ENCODE measurements at places on chromosomes 12 and 14.

DNA sequence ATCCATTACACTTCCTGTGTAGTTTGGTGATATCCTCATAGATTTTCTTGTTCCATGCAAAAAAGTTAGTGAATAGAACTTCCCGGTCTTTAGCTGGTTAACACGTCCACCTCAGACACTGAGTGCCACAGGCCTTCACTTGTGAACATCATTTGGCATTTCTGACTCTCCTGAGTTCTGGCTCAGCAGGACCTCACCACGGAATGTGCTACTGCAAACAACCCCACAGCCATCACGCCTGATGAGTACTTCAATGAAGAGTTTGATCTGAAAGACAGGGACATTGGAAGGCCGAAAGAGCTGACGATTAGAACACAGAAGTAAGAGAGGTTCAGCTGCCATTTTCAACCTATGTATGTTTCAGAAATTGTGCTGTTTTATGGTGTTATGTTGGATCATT lies 20.0 kb downstream of the C12orf76 start:
- DNase-seq, result no peak

DNA sequence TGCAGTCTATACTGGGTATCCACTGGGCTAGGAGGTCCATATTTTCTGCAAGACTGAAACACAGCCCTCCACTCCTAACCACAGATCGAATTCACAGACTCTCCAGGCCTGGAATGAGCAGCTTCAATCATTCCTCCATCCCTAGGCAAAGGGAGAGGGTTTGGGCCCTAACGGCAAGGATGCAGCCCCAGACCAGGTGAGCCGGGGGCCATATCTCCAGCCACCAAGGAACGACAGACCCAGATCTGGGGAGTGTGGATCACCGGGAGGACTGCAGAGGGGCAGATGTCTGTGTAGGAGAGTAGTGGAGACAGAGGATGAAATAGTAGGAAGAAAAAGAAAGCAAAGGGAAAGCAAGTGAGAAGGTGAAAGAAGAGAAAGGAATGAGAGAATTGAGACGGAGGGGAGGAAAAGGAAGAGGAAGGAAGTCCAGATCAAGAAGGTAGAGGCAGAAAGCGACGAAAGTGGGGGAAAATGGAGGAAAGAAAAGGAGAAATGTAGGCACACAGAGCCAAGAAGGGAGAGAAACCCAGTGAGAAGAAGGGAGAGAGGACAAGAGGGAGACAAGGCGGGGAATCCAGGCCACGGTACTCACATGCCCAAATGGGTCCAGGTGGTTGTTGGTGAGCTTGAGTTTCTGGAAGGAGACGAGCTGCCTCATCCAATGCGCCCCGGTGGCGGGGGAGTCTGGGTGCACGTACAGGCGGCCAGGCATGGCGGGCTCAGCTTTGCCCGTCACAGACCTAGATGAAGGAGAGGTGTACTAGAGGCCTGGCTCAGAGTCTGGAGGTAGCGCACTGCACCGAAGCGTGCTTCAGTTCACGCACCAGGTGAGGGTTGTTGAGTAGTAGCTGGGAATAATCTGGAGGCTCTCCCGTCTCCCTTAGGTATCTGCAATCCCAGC lies 7.7 kb downstream of the TBX5 start:
- no peak for DNase-seq

DNA sequence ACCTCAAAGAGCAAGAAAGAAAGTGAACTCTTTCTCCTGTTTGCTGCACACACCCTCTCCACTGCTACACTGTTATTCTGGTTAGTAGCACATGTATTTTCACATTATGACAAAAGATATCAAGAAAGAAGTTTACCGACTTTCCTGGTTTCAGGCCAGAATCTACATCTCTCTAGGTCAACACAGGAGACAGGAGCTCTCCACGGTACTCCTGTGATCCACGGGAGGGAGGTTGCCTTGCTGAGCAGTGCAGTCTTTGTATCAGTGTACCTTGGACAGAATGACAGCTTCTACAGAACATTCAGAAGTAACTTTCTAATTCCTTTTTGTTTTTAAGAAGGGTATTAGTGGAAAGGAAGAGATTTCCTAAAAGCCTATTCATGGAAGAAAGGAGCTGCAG lies 805.6 kb downstream of the NRXN3 start:
- DNase-seq, result no peak

DNA sequence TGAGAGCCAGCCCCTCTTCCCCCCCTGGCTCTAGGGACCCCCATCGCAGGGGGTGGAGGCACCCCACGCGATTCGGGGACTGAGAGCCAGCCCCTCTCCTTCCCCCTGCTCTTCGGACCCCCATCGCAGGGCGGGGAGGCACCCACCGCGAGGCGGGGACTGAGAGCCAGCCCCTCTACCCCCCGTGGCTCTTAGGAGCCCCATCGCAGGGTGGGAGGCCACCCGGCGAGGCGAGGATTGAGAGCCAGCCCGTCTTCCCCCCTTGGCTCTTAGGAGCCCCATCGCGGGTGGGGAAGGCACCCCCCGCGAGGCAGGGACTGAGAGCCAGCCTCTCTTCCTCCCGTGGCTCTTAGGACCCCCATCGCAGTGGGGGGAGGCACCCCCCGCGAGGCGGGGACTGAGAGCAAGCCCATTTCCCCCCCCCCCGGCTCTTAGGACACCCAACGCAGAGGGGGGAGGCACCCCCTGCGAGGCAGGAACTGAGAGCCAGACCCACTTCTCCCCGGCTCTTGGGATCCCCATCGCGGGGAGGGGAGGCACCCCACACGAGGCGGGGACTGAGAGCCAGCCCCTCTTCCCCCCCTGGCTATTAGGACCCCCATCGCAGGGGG lies 45.6 kb downstream of the DDX11 start:
- DNase-seq, result no peak

GRCh38 chr12:4584281-4584680 lies 22.3 kb downstream of the DYRK4 start:
- DNase-seq, result no peak

DNA sequence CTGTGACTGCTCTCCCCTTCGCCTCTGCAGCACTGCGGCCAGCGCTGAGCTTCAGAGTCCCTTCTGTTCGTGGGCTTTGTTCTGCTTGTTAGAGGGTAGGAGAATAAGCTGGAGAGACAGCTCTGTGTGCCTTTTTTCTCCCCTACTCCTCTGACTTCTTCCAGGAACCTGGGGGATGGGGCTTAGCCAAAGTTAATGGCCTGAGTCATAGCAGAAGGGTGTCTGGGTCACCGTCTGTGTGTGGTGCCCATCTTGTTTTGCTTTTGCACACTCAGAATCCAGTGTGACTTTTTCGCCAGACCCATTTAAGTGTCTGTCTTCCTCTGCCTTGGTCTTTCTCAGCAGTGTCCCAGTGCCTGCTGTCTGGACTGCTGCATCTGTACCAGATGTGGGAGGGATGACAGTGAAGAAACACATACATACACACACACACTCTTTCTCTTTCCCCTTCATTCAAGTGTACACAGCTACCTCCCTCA lies 3.0 kb downstream of the KIF5A start:
- DNase-seq, result no peak

DNA sequence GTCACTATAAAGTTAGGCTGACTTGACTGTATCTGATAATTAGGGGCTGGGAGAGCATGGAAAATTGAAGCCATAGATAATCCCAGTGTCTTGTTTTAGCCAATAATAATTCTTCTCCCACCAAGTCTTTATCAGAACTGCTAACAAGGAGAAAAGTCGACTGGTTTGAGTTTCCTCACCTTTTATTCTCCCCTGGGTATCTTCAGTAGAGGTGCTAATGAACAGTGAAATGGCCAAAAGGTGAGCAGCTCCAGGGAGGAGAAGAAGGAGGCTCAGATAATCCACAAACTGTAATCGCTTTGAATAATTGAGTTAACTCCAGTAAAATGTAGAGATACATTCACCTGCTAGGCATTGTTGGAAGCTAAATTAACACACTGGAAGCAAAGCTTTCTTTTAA lies 72.6 kb downstream of the ETV6 start:
- DNase-seq, result no peak

- DNase-seq, result no peak
Measured at GRCh38 chr12:110079477-110080400, 31.4 kb upstream of the C12orf76 start.

DNA sequence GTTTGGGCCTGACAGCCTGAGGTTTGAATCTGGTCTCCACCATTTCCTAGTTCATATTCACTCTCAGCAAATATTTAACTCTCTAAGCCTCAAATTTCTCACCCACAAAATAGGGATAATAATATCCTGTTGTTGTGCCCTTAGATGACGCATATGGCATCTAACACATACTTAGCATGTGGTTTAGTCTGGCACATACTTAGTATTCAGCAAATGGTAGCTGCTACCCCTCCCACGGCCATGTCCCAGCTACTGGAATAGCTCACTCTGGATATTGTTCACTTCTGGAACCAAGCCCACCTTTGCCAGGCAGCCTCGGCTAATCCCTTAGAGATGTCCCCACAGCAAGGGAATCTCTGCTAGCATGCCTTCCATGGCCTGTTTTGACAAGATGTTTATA lies 53.3 kb downstream of the BICD1 start:
- DNase-seq, result peak; percentile 85

GRCh38 chr12:93974252-93974651 lies 174.1 kb upstream of the PLXNC1 start:
- DNase-seq, result no peak

DNA sequence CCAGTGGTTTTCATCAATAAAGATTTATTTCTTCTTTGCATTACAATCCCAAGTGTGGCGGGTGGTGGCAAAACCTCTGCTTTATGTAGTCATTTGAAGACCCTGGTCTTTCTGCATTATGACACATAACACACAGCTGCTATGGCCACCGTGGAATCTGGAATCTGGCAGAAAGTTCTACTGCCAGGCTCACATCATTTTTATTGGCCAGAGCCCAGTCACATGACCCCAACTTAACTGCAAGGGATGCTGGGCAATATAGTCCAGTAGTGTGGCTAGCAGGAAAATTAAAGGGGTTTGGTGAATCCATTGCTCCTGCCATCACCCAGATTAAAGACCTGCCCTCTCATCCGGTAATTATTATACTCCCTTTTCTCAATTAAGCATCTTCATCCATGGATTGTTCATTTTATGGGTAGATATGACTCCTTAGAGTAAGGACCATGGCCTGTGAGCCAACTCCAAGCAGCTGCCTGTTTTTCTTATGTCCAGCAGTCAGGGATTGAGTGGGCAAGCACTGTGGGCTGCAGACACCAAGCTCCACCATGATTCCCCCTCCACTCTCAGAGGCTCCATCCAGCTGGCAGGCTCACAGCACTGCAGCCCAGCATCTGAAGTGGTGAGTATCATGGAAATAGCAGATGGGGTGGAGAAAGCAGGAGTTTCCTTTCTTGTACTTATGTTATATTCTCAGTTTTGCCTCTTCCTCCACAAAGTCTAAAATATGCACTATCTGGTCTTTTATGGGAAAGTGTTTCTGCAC lies 1030.7 kb downstream of the AACS start:
- DNase-seq, result no peak

DNA sequence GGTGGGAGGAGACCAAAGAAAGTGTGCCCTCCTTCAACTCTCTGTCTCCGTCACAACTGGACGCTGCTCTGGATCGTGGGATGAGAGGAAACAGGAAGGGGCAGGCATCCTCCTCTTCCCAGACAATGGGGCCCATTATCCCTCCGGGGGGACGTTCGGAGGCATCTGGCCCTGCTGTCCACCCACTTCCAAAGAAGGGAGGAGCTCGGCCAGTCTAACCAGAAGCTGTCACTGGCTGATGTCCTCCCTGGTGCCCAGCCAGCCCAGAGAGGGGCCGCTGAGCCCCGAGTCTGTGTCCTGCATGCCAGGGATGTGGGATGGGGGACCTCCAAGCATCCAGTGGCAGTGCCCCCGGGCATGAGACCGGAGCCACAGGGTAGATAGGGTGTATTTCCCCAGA lies 39.8 kb upstream of the MEG3 start:
- DNase-seq, result no peak

Data from D341Med (cell line).